ENCODE measurements at places on chromosomes 11 and 22.
A peak's percentile ranks its signal among the peaks of the same experiment; 100 is the strongest.

DNA sequence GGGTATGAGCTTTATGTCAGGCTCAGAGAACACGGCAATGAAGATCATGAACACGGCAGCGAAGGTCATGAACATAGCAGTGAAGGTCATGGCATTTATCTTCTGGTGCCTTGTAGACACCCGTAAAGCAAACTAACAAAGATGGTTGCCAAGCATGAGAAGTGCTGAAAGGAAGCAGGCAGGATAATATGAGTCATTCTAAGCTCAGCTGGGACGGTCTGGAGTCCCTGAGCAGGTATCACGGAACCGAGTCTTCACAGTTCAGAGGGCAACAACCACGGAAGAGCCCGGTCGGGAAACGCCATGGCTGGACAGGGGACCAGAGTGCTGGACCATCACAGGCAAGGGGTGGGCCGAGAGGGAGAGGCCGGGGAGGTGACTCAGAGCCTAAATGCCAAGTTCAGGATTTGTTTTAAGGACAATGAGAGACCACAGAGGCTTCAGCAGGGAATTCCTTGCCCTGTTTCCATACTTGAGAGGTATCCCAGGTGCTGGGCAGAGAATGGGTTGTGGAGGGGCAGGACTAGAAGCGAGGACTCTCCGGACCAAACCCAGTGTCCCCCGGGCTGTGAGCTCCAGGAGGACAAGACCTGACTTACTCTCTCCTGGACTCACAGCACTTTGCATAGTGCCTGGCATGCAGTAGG is 13.1 kb upstream of the MS4A10 start:
- no peak for DNase-seq

GRCh38 chr11:69642549-69642912 is 1.6 kb downstream of the CCND1 start:
- no peak for DNase-seq

DNA sequence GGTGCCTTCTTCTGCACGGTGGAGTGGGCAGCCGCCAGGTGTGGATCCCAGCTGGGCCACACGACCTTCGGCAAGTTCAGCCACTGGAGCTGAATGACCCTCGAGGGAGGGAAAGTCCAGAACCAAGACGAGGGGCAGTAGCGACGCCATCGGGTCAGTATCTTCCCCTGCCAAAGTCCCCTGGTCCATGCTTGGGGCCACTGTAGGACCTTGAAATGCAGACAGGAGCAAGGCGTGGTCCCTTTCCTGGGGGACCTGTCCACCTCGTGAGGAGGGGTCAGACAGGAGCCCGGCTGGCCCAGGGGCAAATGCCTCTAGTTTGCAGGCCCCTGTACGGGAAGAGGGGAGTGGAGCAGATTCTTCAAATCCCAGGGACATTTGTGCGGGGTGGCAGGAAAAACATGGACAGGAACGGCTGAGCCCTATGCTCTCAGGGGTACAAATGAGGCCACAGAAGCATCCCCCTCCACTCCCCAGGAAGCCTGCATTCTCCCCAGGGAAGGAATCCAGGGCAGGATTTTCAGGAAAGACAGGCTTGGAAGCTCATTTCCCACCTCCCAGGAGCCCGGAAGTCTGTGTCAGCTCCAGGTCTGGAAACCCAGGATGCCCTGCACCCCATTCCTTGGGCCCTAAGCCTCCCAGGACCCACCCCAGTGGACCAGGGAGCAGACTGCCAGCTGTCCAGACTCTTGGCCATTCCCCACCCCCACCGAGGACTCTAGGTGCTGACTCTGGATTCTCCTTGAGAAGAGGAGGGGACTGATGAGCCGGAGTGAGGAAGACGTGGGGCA is 6.6 kb downstream of the SHANK2 start:
- no peak for DNase-seq

- no peak for DNase-seq
Measured at GRCh38 chr11:10080138-10080537, 213.9 kb downstream of the SBF2 start.

DNA sequence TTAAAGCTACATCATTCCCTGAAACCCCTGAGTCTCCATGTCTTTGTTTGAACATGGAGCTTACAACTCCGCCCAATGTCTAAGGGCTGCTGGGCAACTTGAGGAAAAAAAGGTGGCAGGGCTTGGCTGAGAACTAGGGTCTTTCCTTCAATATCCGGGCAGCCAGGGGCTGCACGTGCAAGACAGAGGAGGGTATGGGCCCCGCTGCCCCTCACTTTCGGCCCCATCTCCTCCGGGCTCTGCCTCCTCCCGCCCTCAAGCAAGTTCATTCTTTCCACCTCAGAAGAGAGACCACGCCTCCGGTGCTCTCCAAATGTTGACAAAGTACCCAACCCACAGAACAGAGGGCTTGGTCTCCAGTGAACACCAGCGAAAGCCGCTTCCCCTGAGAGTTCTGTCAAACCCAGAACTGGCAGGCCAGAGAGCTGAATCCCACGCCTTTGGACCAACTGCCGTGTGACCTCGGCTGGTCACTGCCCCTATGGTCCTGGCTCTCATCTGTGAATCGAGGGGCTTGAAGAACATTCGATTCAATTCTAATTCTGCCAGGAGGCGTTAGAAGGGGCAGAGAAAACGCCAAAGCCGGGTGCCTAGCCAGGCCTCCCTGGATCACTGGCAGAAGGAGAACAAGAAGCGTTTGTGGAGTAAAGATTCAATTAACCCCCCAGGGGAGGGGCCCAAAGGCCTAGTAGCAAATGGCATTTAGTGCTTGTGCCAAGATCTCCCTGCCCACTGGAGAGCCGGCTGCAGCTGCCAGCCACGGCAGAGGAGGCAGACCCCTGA is 7.3 kb downstream of the PDGFB start:
- no peak for DNase-seq

GRCh38 chr11:11973361-11973800 is 35.0 kb downstream of the DKK3 start:
- peak; percentile 70 for DNase-seq

DNA sequence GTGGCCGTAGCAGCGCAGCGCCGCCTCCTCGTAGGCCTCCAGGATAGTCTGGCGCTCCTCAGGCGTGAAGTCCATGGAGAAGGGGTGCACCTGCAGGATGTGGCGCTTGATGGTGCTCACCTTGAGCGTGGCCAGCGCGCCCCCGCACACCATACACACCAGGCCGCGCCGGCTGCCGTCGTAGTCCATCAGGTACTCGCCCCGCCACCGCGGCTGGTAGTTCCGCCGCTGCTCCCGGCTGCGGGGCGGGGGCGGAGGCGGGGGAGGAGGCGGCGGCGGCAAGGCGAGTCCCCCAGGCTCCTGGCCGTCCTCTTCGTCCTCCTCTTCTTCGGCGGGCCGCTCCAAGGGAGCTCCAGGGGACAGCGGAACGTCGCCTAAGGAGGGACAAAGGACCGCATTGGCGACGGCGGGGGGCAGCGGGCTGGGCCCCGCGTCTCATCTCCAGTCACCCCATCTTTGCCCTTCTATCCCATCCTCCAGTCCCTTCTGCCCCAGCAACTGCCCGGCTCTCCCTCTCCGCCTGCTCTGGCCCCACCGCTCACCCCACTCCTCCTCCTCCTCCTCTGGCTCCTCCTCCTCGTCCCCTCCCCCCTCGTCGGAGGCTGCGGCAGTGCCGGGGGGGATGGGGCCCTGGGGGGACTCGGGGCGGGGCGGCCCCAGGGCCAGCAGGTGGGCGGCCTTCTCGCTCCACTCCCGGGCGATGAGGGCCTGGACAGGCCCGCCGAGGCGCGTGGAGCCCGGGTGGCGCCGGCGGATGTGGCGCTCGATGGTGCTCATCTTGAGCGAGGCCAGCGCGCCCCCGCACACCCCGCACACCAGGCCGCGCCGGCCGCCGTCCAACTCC is 4.9 kb downstream of the ZFTA start:
- no peak for DNase-seq

GRCh38 chr11:45092901-45093760 is 53.3 kb upstream of the PRDM11 start:
- DNase-seq, result no peak

DNA sequence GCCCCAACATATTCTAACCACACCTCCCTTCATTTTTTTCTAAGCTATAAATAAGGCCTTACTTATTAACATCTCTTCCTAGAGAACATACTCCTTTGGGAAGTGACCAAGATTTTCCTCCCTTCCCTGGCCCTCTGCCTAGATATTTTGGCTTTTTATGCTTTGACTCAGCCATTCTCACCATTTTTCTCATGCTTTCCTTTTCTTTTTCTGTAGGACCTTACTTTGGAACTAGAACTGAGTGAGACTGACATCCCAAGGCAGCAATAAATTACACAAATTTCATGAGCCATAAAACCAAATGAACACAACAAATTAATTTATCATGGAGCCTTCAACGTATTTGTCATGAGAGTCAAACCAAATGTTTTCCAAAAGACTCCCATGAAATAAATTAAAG is 142.7 kb upstream of the CTSC start:
- no peak for DNase-seq

DNA sequence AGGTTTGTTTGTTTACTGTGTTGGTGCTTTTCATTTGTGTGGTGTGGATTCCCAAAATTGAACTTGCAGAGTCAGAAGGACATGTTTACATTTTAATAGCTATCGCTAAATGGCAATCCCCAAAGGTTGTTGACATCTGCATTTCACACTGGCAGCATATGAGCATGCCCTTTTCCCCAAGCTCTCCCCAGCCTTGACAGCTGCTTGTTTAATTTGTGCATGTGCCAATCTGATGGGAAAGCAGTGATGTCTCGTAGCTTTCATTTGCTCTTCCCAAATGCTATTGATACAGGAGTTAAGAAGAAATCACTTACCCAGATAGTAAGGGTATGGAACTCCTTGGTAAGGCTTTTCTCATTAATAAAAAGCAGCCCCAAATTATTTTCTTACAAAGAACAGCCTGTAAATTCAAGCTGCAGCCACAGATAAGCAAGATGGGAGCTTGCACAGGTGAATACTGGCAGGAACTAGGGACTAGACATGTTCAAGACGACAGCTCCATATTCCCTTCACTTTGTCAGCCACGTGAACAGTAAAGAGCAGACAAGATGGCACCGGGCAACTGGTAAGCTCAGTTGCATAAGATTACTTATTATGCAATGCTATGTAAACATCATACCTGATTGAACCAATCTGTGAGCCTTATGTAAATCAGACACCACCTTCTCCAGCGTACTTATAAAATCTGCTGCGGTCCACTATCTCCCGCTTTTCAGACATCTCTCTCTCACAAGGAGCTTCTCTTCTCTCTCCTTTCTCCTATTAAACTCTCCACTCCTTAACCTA is 87.4 kb downstream of the IGLL5 start:
- DNase-seq, result no peak

- DNase-seq, result no peak
Measured at GRCh38 chr11:451738-452137, 1.7 kb downstream of the PTDSS2 start.

- DNase-seq, result peak; percentile 59
Measured at GRCh38 chr11:67262731-67263675, 3.3 kb upstream of the GRK2 start.

GRCh38 chr22:31652911-31653684 is 8.9 kb downstream of the PISD start:
- no peak for DNase-seq

- DNase-seq, result no peak
Measured at GRCh38 chr11:111936040-111936540, 1.1 kb upstream of the DIXDC1 start.

GRCh38 chr11:106012744-106013143 is 9.3 kb downstream of the MSANTD4 start:
- DNase-seq, result no peak

GRCh38 chr22:37043828-37044538 is 7.6 kb upstream of the KCTD17 start:
- no peak for DNase-seq

- no peak for DNase-seq
Measured at GRCh38 chr11:77146261-77147035, 18.4 kb downstream of the MYO7A start.

DNA sequence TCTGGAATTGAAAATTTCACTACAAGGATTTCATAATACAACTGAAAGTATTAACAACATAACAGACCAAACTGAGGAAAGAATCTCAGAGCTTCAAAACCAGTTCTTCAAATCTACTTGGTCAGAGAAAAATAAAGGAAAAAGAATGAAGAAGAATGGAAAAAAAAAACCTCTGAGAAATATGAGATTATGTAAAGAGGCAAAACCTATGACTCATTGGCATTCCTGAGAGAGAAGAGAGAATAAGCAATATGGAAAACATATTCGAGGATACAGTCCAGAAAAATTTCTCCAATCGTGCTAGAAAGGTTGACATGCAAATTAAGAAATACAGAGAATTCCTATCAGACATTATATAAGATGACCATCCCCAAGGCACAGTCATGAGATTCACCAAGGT is 23.4 kb upstream of the GPR83 start:
- no peak for DNase-seq

- no peak for DNase-seq
Measured at GRCh38 chr22:19181786-19182471, 3.4 kb upstream of the SLC25A1 start.

- peak; percentile 70 for DNase-seq
Measured at GRCh38 chr22:21014202-21014725, 701 bp upstream of the P2RX6 start.

DNA sequence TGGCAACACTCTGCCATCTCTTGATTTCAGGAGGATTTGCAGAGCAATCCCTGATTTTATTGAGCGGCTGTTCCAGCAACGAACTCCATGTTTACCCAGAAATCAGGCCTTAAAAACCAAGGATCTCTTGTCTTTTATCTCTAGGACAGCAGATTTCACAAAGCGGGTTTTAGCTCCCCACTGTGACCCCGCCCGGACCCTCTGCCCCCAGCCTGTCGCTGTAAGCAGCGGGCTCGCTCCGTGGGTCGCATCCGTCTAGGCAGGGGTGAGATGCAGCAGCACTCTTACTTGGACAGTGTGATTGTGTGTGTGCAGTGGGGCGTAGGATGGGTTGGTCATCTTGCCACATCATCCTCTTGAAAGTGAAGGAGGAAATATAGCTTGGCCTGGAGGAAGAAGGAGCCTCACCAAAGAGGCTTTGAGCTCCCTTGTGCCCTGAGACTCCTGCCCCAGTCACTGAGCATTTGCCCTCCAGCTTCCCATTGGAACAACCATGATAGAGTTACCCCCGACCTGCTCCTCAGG is 189.2 kb upstream of the TBCEL start:
- DNase-seq, result no peak

DNA sequence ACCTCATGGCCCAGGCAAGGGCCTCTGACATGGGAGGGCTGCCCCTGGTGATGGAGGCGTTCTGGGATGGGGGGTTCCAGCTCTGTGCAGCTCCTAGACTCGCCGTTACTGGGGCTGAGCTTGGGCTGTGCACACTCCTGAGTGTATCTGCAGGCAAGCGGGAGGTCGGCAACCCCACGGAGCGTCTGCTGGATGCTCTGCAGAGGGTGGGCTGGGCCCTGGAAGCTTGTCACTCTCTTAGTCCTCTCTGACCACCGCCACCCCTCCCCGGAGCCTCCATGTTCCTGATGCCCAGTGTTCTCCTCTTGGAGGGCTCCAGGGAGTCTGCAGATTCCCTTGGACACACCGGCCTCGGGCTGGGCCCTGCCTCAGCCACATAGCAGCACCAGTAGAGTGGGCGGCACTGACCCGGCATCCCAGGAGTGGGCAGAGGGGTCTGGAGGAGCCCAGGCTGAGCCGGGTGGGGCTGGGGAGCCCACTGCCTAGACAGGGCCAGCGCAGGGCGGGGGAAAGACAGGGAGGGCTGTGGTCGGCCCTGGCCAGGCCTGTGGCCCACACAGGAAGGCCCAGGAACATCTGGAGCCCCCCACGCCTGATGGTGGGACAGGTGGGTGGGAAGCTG is 20.6 kb upstream of the MUC5B start:
- no peak for DNase-seq

- DNase-seq, result no peak
Measured at GRCh38 chr22:48940266-48941032, 887.2 kb downstream of the BRD1 start.

- no peak for DNase-seq
Measured at GRCh38 chr22:38415561-38416321, 39.3 kb downstream of the KCNJ4 start.

Data from amygdala (tissue), 56 donors.